GM06990 (cell line): ENCODE measurements at places on chromosomes 4 and X.

DNA sequence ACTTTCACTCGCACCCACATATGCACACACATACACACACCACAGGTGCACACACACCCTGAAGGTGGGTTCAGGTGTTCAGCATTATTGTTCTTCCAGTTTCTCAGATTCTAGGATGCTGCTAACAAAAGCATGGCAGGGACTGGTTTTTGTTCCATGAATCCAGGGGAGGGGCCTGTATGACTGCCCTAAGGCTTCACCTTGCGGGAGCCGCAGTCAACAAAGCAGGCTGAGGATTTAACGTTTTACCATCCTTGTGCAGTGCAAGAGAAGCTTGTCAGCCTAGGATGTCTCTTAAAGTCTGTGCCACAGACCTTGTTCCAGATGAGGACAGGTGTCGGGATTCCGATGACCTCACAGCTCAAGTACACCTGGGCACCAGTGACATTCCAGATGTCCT lies 61.8 kb downstream of the POLR2B start:
- no peak for DNase-seq

GRCh38 chr4:170008371-170008770 lies 17.8 kb downstream of the MFAP3L start:
- DNase-seq = no peak

GRCh38 chr4:157048248-157048647 lies 27.7 kb upstream of the GLRB start:
- no peak for DNase-seq

- no peak for DNase-seq
Observed at GRCh38 chr4:128025319-128025718, 35.8 kb upstream of the LARP1B start.

GRCh38 chr4:156811286-156811685 lies 160.3 kb downstream of the PDGFC start:
- no peak for DNase-seq

GRCh38 chr4:116531870-116532269 lies 553.5 kb downstream of the TRAM1L1 start:
- no peak for DNase-seq

- DNase-seq = peak; percentile 9
Observed at GRCh38 chrX:134803551-134804183, 145.4 kb upstream of the PLAC1 start.

- DNase-seq = no peak
Observed at GRCh38 chr4:1882850-1883271, 11.7 kb downstream of the NSD2 start.

- peak; percentile 86 for DNase-seq
Observed at GRCh38 chr4:38132107-38132673, 172.0 kb downstream of the PTTG2 start.

- no peak for DNase-seq
Observed at GRCh38 chr4:142817442-142817841, 28.7 kb downstream of the INPP4B start.

DNA sequence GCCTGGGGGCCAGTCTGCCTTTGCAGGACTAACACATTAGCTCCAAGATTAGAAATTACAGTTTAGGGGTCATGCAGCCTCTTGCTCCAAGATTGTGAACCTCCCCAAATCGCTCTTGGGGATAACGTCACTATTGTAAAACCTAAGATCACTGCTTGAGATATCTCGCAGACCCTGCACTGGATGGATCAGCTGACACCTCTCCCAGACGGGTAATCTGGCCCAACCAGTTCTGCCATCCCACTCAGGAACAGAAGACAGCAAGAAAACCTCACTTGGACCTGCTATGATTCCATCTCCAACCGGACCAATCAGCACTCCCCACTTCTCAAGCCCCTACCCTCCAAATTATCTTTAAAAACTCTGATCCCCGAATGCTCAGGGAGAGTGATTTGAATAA lies 431.2 kb downstream of the GPM6A start:
- DNase-seq = no peak

- no peak for DNase-seq
Observed at GRCh38 chr4:158793021-158793420, 24.2 kb downstream of the FNIP2 start.

DNA sequence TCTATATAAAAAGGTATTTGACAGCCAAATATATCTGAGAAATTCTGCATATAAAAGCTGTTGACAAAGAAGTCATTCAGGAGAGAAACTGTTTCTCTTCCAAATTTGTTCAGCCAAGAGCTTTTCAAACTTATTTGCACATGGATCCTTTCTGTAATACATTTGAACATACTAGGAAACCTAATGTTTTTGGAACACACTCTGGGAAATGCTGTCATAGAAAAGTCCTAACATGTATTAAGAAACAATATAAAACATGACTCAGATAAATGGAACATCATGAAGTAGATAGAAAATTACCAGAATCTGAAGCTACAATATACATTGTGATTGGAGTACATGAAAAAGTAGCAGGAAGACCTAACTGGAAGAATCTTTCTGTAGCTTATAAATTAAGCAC lies 781.5 kb upstream of the EPHA5 start:
- DNase-seq = no peak

- peak; percentile 53 for DNase-seq
Observed at GRCh38 chrX:46758163-46758955, 559 bp downstream of the SLC9A7 start.

DNA sequence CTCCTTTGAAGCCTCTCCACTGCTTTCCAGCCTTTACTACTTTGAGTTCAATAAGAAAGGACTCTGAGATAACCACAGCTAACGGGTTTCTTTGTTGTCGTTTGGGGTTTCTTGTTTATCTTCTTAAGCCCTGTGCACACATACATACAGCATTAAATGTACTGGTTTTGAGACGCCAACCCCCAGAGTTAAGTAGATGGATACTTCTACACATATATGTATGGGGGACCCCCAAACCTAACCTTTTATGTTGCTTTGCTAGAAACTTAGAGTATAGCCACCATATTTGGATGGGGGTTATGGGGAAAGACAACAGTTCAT lies 697 bp downstream of the CEP135 start:
- no peak for DNase-seq
